ENCODE measurements at places on chromosomes 6 and 20.

DNA sequence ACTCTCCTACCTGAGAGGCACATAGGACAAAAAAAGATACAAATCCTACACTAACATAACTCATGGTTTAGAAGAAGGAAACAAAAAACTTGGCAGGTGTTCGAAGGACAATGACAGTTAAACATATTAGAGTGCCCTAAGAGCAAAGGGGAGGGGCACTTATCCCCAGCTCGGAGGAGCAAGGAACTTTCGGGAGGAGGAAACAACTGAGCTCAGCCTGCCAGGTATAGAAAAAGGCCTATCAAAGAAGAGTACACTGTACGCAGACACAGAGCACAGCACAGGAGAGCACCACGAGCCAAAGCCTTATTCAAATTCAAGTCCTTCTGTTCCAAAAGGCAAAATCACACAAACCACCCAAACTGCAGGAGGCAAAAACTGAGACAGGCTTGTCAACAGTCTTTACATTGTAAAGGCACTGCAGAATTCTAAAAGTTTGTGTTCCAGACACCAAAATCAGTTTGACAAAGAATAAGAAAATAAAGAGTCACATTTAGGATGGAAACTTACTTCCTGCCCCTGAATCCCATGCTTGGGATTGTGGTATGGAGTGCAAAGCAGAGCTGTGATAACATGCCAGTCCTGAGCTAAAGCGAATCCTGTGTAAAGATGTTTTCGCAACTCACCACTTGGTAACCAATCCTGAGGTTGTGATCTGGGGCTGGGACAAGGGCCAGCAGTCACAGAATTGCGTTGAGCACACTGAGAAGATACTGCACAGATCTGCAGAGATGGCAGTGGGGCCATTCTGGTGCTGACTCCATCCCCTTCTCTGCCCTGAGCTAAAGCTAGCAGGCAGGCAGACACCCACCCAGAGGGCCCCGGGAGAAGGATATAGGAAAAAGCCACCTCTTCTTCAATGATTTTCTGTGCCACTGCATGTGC, 108.6 kb downstream of the CHD6 start:
- no peak for DNase-seq

- DNase-seq: no peak
Measured at GRCh38 chr6:36800223-36801076, 38.8 kb downstream of the CPNE5 start.

DNA sequence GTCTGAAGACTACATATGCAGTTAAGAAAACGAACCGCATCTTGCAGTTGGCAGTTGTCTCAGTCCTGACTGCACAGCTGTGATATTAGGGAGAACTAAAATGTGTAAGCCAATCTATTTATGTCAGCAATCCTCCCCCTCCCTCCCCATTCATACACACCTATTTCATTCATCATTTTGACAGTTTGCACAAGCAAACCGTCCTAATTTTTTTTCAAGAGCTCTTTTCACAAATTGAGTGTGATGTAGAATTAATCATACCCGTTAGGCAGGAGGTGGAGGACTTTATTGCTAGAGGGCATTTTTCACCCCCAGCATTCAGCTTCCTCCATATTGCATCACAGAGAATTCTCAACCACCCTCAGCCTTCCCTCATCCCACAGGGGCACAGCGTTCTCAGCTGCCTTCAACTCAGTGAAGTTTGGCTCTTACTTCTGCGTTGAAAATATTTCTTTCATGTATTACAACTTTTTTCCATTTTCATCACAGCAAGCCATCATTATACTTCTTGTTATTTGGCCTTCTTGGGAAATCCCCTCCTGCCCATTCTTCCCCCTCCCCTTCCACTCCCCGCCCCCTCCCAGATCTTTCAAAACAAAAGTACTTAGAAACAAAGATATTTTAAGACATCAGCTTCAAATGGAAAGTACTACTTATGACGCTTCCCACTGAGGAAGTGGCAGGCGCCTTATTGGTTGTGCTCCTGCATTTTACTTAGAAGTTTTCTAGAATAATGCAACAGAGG, 37.5 kb downstream of the NOX3 start:
- DNase-seq: peak; percentile 71

GRCh38 chr6:157964100-157964499, 17.6 kb upstream of the SYNJ2 start:
- DNase-seq: no peak

DNA sequence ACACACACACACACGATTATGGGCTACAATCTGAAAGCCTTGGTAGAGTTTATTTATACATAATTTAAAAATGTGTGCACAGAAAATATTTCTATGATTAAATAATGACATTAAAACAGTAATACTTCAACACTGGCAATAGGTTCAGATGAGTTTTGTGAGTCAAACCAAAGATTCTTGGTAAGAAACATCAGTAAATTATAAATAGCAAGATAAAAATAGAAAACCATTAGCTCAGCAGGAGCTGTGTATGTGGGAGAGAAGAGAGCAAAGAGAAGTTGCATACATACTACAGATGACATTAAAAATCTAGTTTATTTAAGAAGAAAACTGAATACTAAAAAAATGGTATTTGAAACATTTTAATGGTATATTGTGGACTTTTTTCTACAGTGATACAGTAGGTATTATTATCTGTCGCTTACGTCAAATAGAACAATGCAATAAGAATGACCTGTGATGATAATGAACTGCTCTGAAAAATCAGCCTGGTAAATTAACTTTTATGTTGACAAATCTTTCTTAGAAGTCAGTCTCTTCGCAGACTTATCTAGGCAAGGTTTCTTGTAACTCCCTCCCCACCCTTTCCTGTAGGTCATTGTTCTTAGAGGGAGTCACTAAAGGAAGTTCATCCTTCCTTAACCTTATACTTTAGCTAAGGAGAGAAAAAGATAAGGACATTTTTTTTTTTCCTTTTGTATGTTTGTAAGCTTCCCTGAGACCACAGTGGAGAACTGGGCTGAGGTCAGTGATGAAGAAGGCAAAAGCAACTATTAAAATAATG, 149.3 kb downstream of the GJA1 start:
- no peak for DNase-seq

DNA sequence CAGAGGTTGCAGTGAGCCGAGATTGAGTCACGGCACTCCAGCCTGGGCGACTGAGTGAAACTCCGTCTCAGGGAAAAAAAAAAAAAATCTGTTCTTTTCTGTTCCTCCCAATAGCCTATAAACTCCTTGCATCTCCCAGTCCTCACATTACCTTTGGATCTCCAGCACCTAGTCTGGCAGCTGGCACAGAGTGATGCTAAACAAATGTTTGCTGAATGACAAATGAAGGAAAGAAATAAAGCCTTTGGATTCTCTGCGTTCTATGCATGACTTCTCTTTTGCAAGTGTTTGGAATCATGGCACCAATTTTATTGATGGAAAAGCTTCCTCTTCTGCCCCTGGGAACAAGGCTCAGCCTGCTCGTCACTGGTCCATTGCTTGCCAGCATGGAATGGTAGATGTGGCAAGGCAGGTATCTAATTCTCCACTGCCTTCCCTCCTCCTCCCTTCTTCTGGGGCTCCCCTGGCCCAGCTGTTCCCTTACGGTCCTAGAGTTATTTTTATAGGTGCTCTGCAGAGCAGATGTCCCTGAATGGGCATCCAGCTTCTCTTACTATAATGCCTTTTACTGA, 53.6 kb upstream of the FYN start:
- DNase-seq: no peak

- no peak for DNase-seq
Measured at GRCh38 chr20:6665161-6665560, 102.3 kb upstream of the BMP2 start.

- peak; percentile 8 for DNase-seq
Measured at GRCh38 chr20:58308290-58308679, 1.2 kb upstream of the RAB22A start.

DNA sequence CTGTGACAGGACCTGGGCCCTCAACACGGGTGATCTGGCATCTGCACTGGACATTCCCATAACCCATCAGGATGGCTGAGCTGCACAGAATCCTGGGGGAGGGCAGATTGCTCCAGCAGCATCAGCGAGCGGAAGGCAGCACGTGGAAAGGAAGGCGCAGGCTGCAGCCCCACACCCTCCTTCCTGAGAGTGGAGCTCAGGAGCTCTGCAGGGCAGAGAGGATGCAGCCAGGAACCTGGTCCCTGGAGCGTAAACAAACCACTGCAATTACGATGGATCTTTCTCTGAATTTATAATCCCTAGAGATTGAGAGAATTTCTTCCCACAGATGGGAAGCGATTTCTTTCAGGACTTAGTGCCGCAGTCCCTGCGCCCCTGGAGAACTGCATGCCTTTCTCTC, 39.7 kb upstream of the EMILIN3 start:
- no peak for DNase-seq

- no peak for DNase-seq
Measured at GRCh38 chr6:90469906-90470305, 117.0 kb downstream of the MAP3K7 start.

- no peak for DNase-seq
Measured at GRCh38 chr6:116018976-116019375, 41.7 kb downstream of the FRK start.

DNA sequence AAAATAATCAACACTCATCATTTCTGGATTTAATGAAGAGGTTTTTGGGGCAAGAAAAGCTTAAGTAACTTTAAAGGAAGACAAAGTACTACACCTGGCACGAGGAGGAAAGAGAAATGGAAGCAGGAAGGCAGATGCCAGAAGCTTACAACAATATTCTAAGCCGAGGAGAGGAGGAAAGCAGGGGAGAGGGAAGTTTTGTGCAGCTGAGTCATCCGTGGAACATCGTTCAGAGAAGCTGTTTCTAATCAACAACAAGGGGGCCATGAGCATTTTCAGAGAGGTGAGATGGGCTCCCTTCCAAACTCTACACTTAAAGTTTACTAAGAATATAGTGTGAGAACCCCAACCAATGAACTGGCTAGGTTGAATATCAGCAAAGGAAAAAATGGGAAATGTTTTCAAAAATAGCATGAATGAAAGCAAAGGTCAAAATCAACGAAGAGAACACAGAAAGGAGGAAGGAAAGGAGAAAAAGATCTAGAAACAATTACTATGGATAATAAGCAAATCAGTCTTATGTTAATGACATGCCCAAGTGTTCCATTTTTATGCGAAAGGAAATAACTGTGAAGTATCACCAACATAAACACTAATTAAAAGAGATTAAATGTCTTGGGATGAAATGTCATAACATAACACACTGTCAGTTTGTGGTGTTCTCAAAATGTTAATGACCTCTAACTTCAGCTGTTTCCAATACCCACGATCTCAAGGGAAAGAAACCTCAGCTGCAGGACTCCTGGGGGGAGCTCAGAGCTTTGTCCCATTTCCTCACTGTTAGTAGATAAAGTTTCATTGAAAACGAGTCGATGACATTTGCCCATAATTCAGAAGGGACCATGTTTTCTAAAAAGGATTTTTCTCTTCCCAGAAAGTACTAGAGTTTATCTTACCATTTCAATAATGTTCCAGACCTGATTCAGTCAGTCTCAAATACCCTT, 203.4 kb upstream of the STXBP5 start:
- no peak for DNase-seq

DNA sequence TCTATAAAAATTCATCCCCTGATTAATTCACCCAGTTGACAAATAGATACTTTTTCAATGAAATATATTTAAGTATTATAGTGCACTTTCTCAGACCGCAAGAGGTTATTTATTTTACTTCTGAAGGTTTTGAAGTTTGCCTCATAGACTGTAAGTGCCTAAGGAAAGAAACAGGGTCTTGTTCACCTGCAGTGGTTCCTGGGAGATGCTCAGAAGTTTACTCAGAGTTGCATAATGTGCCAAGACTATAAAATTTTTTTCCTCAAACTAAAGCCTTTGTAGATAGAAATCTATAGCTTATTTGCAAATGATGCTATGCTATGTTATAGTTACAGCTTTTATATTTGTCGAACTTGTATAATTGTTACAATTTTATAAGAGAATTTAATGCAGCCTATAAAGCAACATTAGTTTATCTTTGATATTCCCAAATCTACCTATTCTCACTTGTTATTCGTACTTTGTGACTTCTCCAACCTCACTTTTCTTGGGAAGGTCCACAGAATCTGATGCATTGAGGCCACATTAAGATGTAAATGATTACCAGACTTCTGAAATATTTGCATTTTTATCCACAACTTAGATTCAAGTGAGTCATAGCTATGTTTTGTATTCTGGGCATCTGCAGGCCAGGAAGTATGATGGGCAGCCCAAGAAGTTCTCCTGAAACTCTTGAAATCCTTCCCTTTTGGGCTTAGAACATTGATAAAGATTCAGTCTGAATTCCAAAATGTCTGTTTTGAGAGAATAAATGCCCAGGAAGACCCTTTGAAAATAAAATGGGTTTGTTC, 35.7 kb downstream of the KCNQ5 start:
- no peak for DNase-seq

- no peak for DNase-seq
Measured at GRCh38 chr6:41934278-41935192, 7.1 kb downstream of the CCND3 start.

- no peak for DNase-seq
Measured at GRCh38 chr20:47765271-47765670, 20.0 kb downstream of the SULF2 start.

DNA sequence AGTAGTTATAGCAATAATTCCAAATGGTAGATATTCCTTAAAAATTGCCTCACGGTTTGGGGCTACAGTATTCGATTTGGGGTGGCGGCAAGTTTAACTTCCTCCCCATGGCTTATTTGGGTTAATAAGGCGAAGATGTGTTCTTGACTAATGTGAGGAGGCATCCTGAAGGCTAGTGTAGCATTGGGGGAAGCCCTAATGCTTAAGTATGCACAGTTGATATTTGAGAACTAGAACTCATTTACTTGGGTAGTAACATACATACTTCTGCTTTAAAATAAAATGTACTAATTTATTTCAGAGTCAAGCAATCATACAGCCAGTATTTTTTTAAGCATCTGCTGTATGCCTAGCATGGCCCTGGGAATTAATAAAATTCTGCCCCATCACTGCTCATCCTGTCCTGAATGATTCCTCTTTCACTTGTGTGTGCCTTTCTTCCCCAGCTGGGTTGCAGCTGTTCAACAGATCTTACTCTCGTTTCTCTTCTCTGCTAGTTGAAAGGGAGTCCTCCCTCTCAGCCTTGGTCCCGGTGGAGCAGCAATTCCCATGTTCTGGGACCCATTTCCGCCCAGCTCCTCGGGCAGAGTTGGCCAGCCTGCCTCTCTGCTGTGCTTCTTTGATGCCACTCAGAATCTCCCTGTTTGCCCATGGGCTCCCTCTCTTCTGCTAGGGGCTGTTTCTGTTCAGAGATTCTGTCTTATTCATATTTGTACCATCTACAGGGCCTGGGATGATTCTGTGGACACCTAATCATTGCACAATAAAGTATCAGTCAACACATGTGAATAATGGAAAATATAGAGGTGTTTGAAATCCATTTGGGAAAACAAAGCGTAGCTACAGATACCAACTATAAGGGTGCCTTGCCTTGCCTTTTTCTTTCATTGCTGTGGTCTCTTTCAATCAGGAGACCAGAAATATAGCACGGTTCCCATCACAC, 104.8 kb downstream of the ARID1B start:
- no peak for DNase-seq

- DNase-seq: no peak
Measured at GRCh38 chr20:63091901-63092659, 85.3 kb upstream of the BHLHE23 start.

GRCh38 chr6:95321126-95321525, 256.2 kb upstream of the MANEA start:
- DNase-seq: no peak

GRCh38 chr20:7090811-7091210, 323.3 kb downstream of the BMP2 start:
- DNase-seq: no peak

Measured in stimulated activated naive CD4-positive, alpha-beta T cell (primary cell).